Tibial artery (tissue), 4 donors: ENCODE measurements at places on chromosomes 1 and 21.

DNA sequence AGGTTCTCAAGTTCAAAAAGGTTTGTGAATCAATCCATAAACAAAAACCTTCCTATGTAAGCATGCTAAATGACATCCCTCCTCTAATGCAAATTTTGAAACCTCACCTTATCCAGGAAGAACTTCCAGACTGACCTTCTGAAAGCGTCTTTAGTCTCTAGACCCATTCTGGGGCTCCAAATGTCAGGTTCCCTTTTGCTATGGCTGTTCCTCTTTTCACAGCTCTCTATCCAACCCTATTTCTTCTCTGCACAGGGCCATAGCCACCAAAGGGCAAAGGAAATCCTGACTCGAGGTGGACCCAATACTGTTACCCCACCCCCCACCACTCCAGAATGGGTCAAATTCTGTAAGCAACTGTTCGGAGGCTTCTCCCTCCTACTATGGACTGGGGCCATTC lies 3.4 kb downstream of the ATP1A4 start:
- H3K4me1 ChIP-seq, result no peaks in the 10 kb centered on the region
- no peak for DNase-seq
- H3K36me3 ChIP-seq, result no peaks in the 10 kb centered on the region

DNA sequence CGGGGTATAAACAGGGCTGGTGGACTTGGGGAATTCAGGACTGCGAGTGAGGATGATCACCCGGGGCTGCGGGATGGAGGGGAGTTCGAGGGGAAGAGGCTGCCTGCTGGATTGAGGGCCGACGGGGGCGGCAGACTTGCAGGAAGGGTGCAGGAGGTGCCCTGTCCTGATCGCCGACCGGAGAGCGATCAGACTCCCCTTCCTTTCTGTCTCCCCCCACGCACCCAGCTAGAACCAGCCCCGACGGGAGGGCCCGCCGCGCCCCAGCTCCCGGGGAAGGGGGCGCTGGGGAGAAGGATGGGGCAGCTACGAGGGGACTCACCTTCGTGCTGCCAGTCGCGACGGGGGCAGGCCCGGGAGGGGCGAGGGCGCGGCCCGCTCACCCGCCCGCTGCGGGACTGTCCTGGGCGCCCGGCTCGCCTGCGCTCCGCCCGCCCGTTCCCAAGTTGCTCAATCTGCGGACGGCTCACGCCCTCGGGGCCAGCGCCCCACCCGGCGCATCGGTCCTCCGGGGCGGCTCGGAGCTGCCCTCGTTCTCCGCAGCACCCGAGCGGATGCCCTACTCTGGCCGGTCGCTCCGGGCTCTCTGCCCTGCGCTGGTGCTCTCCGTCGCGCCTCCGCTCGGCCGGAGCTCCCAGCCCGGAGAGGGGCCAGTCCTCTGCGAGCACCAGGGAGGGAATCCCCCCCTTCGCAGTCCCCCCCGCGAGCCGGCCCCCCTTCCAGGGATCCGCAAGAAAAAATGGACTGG lies at the start of gene RSPO1:
RSPO1 (minus strand) TSS at position 649 of the 748 bp plus-strand sequence. CDS start 5,231 bp downstream, outside the sequence.
- H3K36me3 ChIP-seq, result no peaks in the 10 kb centered on the region
- H3K27ac ChIP-seq, result no peak within 1 kb of the TSS
- H3K27me3 ChIP-seq, result peaks cover 89% of the 10 kb centered on the region
- peak within 1 kb of the TSS; percentile 44 for H3K4me3 ChIP-seq
- no peak for DNase-seq
- peaks cover 23% of the 10 kb centered on the region for H3K4me1 ChIP-seq

DNA sequence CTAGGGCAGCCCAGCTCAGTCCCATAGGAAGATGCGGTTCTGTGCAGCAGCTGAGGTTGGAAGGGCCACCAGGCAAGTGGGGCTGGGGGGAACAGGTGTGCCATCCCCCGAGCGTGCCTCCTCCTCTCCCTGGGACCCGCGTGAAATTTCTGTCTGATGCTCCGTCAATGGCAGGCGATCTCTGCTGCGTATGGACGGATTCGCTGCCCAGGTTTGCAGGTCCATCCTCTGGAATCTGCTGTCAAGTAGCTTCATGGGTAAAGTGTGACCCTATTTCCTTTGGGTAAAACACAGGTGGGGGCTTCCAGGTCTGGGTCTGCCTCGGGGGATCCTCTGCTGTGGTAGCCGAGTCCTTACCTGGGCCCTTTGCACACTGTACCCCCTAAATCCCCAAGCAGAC lies 114.6 kb upstream of the ARHGEF16 start:
- peak overlapping the region; percentile 75 for H3K27ac ChIP-seq
- DNase-seq, result no peak
- H3K27me3 ChIP-seq, result no peaks in the 10 kb centered on the region
- H3K4me3 ChIP-seq, result no peak overlapping the region
- H3K4me1 ChIP-seq, result peaks cover 33% of the 10 kb centered on the region
- H3K36me3 ChIP-seq, result no peaks in the 10 kb centered on the region

GRCh38 chr21:44529503-44530125 lies 10.4 kb downstream of the KRTAP10-1 start:
- H3K4me1 ChIP-seq, result no peaks in the 10 kb centered on the region
- H3K27ac ChIP-seq, result no peak overlapping the region
- no peak overlapping the region for H3K4me3 ChIP-seq
- peak; percentile 57 for DNase-seq

DNA sequence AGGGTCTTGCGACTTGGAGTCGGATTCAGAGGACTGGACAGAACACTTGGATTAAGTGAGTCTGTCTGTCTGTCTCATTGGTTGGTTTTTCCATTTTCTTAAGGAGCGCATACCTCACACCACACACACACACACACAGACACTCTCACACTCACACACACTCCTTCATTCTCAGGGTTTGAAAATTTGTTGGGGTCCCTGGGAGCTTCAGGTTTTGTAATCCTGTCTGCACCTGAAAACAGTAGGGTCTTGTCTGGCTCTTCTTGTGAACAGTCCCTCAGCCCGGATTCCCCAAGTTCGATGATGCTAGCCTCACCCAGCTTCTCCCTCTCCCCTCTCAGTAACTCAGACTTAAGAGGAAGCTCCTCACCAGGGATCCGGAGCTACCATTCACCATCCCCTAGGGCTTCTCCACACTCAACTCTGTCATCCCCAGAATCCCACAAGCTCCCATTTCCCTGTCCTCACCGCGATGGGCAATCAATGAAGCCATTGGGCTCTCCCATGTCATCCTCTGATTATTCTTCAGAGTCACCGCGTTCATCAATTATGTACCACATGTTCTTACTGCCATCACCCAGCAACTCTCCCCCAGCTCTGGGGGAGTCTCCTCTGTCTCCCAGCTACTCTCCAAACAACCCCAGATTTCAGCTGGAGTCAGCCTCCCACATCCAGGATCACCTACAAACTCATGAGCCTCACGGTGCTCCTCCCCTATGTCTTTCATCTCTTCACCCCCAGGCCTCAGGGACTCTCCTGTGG lies 1530.9 kb upstream of the TPTE start:
- H3K27ac ChIP-seq, result no peak overlapping the region
- no peak overlapping the region for H3K4me3 ChIP-seq
- no peaks in the 10 kb centered on the region for H3K36me3 ChIP-seq
- H3K27me3 ChIP-seq, result no peaks in the 10 kb centered on the region

- no peaks in the 10 kb centered on the region for H3K36me3 ChIP-seq
- peak within 1 kb of the TSS; percentile 85 for H3K4me3 ChIP-seq
- H3K27ac ChIP-seq, result peak within 1 kb of the TSS; percentile 98
- H3K27me3 ChIP-seq, result no peaks in the 10 kb centered on the region
Observed at GRCh38 chr1:214551436-214552173, at the start of gene PTPN14. PTPN14 (minus strand) TSS chr1:214551602; CDS start chr1:214464803, 86,799 bp downstream.

GRCh38 chr1:162919034-162919433 lies 58.1 kb upstream of the CCDC190 start:
- H3K27ac ChIP-seq, result no peak overlapping the region
- H3K36me3 ChIP-seq, result no peaks in the 10 kb centered on the region
- DNase-seq, result no peak
- no peaks in the 10 kb centered on the region for H3K4me1 ChIP-seq
- H3K27me3 ChIP-seq, result no peaks in the 10 kb centered on the region

- H3K27me3 ChIP-seq, result no peaks in the 10 kb centered on the region
- H3K4me1 ChIP-seq, result peaks cover 23% of the 10 kb centered on the region
- no peak for DNase-seq
- no peaks in the 10 kb centered on the region for H3K36me3 ChIP-seq
Observed at GRCh38 chr1:3329640-3330281, 124.7 kb upstream of the ARHGEF16 start.

DNA sequence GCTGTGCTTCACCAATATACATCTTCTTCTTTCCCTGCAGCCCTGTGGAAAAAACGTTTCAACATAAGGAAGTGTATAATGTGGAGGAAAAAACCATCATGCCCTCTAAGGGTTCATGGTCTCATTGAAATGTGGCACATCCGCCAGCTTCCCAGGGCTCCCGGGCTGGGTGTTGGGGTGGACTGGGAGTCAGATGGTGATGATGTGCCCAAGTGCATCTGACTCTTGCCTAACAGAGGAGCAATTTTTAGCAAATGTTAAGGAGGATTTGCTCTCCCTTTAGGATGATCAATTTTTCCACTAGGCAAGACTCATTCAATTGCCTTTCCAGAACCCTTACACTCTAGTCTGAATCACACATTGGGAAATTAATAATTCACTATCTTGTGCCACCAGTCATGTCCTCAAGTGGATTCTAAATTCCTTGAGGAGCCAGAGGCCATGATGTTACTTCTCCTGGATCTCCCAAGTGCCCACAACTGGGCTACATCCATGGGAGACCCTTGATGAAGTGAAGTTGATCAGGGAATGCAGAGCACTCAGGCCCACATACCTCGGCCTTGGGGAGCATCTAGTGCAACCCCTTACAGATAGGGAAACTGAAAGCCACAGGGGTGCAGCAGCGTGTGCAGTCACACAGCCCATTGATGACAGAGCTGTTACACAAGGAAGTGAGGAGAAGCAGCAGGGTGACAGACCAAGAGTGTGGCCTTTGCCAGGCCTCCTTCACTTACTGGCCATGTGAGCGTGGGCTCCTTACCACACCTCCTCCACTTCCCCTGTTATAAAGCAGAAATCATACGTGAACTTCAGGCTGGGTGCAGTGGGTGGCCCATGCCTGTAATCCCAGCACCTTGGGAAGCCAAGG lies 100.0 kb upstream of the SLC44A3 start:
- no peaks in the 10 kb centered on the region for H3K27me3 ChIP-seq
- H3K4me3 ChIP-seq, result no peak overlapping the region
- H3K27ac ChIP-seq, result no peak overlapping the region

GRCh38 chr1:84698151-84699110 lies 8.2 kb upstream of the SSX2IP start:
- H3K27me3 ChIP-seq, result no peaks in the 10 kb centered on the region
- peaks cover 39% of the 10 kb centered on the region for H3K4me1 ChIP-seq
- no peak overlapping the region for H3K4me3 ChIP-seq
- no peaks in the 10 kb centered on the region for H3K36me3 ChIP-seq
- DNase-seq, result no peak
- peak overlapping the region; percentile 53 for H3K27ac ChIP-seq

GRCh38 chr1:116983112-116983511 lies 18.4 kb upstream of the CD101 start:
- H3K27me3 ChIP-seq, result no peaks in the 10 kb centered on the region
- H3K4me3 ChIP-seq, result no peak overlapping the region
- DNase-seq, result no peak
- H3K4me1 ChIP-seq, result no peaks in the 10 kb centered on the region
- H3K36me3 ChIP-seq, result no peaks in the 10 kb centered on the region

DNA sequence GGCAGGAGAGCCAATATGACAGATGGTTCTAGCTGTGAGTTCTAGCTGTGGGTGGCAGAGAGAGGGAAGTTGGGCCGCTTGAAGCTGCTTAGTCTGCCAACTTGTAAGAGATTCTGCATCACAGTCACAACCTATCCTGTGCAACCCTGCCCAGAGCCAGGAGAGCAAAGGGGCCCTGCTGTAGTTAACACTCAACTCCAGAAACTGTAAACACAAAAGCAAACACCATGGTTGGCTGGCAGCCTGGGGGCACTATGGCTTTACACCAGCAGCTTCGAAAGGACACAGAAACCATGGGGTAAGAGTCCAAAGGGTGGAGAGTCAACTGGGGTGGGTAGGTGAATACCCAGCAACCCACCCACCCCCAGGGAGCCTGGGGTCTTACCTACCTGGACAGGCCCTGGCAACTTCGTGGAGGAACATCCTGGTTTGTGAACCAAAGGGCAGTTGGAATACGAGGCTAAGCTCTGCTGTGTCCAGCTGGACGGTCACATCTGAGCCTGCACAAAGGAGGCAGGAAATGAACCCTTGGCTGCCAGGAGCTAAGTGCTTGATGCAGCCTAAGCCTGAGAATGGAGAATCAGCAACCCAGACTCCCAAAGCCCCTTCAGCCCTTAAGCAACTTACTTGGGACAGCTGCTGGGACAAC lies 6.4 kb downstream of the INPP5B start:
- peaks cover 10% of the 10 kb centered on the region for H3K4me1 ChIP-seq
- no peak for DNase-seq
- no peak overlapping the region for H3K4me3 ChIP-seq

- H3K27me3 ChIP-seq, result peaks cover 21% of the 10 kb centered on the region
- no peak for DNase-seq
- H3K27ac ChIP-seq, result no peak overlapping the region
- H3K4me3 ChIP-seq, result no peak overlapping the region
- H3K36me3 ChIP-seq, result no peaks in the 10 kb centered on the region
- peaks cover 16% of the 10 kb centered on the region for H3K4me1 ChIP-seq
Observed at GRCh38 chr1:239382666-239383065, 3.7 kb upstream of the CHRM3 start.

GRCh38 chr1:193458628-193459027 lies 272.2 kb upstream of the B3GALT2 start:
- no peaks in the 10 kb centered on the region for H3K4me1 ChIP-seq
- H3K27me3 ChIP-seq, result no peaks in the 10 kb centered on the region
- H3K36me3 ChIP-seq, result no peaks in the 10 kb centered on the region
- H3K27ac ChIP-seq, result no peak overlapping the region
- no peak overlapping the region for H3K4me3 ChIP-seq
- DNase-seq, result no peak

DNA sequence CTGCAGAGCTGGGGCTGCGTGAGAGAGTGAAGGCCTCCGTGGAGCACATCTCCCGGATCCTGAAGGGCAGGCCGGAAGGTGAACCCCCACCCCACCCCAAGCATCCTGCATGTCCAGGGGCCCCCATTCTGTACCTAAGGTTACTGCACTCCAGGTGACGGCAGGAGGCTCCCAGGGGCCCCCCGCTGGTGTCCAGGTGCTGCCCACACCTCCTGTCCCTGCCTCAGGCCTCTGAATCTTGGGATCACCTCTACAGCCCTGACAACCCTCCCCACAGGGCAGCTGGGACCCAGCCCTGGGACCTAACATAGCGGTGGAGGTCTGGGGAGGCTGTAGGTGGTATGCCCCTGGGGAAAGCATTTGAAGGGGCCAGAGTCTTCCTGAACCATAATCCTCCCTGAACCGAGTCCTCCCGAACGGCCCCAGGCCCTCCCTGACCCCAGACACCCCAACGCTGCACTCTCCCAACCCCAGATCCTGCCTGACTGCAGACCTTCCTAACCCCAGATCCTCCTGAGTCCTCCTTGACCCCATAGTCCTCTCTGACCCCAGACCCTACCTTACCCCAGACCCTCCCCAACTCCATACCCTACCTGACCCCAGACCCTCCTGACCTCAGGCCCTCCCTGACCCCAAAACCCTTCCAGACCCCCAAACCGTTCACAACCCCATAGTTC lies 33.5 kb downstream of the TRIM11 start:
- DNase-seq, result no peak
- H3K4me1 ChIP-seq, result peaks cover 23% of the 10 kb centered on the region
- no peaks in the 10 kb centered on the region for H3K36me3 ChIP-seq
- peaks cover 46% of the 10 kb centered on the region for H3K27me3 ChIP-seq
- no peak overlapping the region for H3K27ac ChIP-seq

- no peak within 1 kb of the TSS for H3K27ac ChIP-seq
- H3K36me3 ChIP-seq, result no peaks in the 10 kb centered on the region
- H3K4me1 ChIP-seq, result no peaks in the 10 kb centered on the region
Observed at GRCh38 chr1:162412002-162412401, at the start of gene SH2D1B. SH2D1B (minus strand) TSS chr1:162412136; CDS start chr1:162412016, 120 bp downstream.

GRCh38 chr1:59432531-59433439 lies 135.9 kb downstream of the FGGY start:
- H3K4me3 ChIP-seq, result no peak overlapping the region
- H3K27ac ChIP-seq, result peak overlapping the region; percentile 62
- peaks cover 15% of the 10 kb centered on the region for H3K4me1 ChIP-seq
- no peaks in the 10 kb centered on the region for H3K36me3 ChIP-seq
- no peaks in the 10 kb centered on the region for H3K27me3 ChIP-seq
- no peak for DNase-seq
